Suprapubic skin (tissue), 4 donors: ENCODE measurements at places on chromosomes 2 and 18.

DNA sequence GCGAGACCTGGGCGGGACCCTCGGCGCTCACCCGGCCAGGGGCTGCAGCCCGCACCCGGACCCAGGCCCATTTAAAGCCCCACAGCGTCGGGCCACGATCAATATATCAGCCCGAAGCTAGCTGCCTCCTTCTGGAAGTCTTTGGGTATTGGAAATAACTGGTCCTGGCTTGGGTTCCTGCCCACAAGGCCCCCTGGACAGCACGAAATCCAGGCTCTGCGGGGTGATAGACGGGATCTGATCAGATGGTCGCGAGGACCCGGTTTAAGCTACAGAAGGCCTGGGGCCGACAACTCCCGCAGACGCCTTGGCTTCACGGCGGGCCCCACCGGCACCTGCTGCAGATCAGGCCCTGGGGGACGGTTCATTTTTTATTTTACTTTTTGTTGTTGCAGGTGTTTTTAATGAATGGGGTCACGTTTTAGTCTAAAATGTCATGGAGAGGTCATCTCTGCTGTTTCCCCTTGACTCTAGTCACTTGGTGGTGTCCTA is 362 bp upstream of the PSTPIP2 start:
- DNase-seq, result no peak

GRCh38 chr18:59733421-59733820 is 36.2 kb upstream of the CCBE1 start:
- no peak for DNase-seq

GRCh38 chr2:100731535-100731981 is 88.4 kb upstream of the NPAS2 start:
- no peak for DNase-seq

- no peak for DNase-seq
Observed at GRCh38 chr18:64405161-64405560, 256.3 kb upstream of the LINC00305 start.

- no peak for DNase-seq
Observed at GRCh38 chr18:25176518-25177042, 175.4 kb downstream of the ZNF521 start.

DNA sequence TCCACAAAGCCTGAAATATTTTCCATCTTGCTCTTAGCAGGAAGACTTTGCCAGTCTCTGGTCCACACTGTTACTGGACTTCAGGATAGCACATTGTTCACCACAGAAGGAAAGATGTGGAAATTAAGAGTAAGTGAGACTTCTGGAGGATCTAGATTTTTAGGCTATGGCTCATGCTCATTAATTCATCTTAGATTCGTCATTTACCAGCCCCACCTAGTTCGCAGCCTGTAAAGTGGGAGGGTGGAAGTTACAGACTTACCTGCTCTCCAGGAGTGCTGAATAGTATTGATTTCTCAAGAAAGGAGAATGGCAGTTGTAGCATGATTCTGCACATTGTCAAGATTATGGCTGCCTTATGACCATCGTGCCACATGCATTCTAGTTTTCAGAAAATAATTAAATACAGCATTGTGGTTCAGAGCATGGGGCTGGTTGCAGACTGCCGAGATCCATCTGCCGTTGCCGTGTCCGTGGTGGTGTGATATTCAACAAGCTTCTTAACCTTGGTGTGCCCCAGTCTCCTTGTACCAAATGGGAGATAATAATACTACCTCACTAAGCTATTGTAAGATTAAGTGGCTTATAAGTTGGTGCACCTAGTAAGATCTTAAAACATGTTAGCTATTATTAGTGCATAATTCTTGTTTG is 56.8 kb downstream of the RNF144A start:
- no peak for DNase-seq

DNA sequence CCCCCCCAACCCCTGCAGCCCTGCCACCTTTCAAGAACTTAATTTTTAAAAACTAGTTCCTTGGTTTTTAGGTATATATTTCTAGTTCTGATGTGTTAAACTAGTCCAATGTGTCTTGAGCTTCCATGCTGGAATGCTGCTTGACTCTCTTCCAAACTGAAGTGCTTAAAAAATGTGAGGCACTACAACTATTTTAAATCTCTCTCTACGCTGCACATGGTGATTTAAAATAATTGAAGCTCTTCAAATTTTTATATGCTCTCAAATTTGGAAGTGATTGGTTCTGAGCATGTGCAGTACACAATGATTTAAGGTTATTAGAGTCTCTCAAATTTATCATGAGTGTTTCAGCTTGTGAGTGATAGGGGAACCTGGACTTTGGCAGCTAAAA is 192.6 kb upstream of the ZEB2 start:
- DNase-seq, result no peak

GRCh38 chr2:222945887-222946286 is 85.1 kb downstream of the ACSL3 start:
- no peak for DNase-seq

DNA sequence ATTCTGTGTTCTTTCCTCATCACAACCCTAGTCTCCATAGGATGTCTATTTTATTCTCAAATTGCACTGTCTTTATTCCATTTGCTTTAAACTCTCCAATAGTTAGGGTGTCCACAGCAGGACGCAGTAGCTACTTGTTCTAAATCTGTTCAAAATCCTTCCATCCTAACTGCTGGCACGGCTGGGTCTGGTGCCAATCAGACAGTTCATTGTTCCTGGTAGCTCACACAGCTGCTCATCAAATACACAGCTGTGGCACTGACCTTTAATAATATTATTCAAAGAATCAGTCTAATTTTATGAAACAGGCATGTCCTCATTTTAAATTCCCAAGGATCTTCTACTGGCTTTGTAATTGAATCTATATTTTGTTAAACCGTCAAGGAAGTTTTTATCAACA is 59.7 kb upstream of the TMEFF2 start:
- no peak for DNase-seq
